Vagina (tissue), 2 donors: ENCODE measurements at places on chromosomes 1 and 21.

- DNase-seq = no peak
These were observed 570.8 kb downstream of the LTN1 start for GRCh38 chr21:28421716-28422524.

DNA sequence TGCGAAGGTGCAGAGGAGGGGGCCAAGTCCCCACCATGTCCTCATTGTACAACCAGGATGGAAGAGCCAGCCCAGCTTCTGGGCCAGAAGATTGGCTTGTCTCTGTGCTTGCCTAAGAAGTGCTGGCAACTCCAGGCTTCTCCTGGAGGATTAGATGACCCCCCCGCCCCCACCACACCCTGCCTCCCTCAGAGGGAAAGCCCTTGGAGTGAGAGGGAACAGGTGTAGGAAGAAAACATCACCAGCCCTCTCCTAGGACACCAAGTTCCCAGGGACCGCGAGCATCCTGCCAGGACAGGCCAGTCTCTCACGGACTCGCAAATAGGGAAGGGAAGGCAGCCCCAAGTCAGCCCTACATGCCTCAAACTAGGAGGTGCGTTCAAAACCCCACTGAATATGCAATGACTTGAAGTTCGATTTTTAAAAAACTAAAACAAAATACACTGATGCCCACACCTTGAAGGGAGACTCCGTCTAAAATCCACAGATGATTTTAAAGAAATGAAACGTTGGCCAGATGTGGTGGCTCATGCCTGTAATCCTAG, 20.7 kb upstream of the SLC25A33 start:
- no peak for DNase-seq

DNA sequence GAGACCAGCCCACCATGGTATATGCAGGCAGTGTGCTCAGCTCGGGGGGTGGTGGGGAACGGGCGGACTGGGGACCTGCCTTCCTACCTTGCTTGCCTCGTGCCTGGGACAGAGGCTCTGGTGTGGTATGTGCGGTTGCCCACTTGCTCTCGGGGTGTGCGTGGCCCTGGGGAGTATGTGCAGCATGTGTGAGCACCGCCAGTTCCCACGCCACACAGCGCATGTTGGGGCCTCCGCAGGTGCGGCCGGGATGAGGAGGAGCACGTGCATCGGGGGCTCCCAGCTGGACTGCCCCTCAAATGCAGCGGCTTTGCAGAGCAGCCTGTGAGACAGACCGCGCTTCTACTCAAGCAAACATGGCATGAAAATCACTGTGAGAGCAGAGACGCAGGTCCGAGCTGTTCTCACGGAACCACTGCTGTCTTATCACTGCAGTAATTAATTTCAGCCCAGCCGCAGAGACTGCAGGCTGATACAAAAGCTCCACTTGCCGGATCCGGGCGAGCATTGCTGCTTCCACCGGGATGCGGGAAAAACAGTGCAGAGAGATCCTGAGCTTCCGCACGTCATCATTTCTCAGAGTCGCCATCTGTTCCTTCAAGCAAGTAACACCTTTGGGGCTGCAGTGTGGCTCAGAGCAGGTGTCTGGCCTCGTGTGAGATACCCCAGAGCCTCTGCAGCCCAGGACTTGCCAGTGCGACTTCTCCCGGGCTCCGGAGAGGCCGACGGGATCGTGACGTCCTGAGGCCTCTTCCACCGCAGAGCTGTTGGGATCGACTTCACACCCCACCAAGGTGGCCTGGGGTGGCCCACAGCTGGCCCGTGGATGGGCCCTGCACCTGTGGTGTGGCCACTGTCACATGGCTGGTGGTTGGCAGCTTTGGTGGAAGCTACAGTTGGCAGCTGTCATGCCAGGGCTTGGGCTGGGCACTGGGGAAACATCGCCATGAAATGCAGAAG, 92.6 kb upstream of the ACTRT2 start:
- no peak for DNase-seq

DNA sequence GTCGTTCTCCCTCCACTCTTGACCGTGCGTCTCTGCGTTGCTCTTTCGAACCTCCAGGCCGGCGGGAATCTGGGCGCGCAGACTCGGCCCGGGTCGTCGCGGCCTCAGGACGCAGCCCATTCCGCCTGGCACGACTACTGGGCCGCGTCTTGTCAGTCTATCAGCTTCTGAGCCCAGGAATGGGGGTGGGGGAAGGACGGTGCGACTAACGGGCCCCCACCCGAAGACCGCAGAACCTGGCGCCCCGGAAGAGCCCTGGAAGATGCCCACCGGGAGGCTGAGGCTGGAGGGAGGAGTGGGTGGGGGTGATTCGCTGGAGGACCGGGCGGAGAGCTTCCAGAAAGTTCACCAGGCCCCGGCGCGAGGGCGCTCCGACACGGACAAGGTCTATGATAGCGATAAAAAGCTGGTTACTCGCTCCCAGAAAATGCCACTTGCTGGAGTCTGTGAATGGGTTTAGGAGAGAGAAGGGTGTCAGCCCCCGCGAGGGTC, 1.7 kb upstream of the DMRTA2 start:
- DNase-seq = no peak

DNA sequence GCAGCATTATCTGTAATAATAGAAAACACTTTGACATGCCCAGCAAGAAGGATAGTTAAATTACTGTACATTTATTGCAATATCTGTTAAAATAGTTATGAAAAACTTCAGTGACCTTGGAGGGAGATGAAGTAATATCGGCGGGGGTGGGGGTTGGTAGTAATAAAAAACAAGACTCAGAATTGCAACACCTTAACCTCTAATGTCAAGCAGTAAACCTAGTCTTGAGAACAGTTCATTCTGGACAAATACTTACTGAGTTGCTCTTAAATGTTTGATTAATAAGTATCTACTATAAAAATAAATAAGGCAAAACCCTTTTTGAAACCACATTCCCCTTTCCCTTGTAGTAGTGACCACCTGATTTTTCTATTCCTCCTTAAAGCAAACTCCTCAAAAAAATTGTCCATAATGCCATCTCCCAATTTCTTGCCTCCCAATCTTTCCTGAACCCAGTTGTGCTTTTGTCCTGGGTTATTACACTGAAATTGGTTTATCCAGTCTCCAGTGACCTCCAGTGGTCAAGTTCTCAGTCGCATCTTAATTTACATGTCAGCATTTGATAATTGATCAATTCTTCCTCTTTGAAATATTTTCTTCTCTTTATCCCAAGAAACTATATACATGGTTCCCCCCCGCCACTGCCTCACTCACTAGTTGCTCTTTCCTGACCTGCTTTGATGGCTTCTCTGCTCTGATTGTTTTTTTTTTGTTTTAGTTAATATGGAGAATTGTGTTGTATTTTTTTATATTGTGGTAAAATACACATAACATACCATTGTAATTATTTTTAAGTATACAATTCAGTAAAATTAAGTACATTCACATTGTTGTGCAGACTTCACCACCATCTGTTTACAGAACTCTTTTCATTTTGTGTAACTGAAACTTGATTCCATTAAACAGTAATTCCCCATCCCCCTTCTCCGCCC, 36.8 kb downstream of the RAP1A start:
- no peak for DNase-seq

DNA sequence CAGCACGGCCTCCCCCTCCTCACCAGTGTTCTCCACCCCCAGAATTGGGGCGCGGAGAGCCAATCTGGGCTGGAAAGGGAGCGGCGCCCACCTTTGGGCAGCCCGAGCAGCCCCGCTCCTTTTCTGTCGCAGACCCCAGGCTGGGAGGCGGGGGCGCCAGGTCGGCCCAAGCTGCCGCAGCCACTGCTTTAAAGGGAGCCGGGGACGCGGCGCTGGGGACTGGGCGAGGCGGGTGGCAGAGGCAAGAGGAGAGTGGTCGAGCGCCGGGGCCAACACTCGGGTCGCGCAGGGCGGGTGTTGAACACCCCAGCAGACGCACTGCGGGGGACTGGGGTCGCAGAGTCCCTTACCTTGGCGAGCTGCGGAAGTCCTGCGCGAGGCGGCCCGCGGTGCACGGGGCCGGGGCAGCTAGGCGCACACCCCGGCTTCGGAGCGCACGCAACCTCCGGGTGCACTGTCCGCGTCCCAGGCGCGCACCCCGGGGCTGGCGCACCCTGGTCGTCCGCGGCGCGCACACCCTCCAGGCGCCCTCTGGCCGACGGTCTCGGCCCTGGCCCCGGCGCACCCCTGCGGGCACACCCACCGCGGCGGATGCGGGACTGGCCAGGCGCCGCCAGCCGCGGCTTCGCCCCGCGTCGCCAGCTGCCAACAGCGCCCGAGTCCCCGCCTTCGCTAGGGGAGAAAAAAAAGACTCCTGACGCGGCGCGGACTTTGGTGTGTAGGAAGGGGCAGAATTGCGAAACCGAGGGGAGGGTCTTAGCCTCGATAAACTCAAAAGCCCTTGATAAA, at the start of gene KANK4:
Gene KANK4 (minus strand): TSS at position 679 of the 789 bp plus-strand sequence. CDS start 37,870 bp downstream, outside the sequence.
- no peak for DNase-seq

DNA sequence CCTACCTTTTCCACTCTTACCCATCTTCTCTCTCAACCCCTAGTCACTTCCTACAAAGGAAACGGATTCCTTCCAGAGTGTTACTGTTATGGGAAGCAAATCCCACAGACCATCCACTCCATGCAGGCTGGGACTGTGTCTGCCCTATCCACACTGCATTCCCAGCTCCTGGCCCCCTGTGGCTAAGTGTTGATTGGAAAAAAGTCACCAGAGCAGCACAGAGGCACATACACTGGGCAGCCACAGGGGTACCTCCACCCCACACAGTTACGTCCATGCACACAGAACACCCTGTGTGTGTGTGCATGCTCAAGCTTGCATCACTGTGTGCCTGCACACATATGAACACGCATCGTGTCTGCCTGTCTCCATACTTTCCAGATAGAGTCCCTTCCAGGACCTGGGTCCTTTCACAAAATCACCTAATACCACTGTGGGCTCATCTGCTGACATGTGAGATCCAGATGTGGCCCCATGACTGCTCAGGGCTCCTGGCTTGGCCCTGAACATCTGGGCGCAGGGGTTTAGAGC, 4.2 kb upstream of the SERINC2 start:
- no peak for DNase-seq

GRCh38 chr1:9466780-9467758, 72.2 kb upstream of the SLC25A33 start:
- no peak for DNase-seq

GRCh38 chr1:59058665-59059439, 238.0 kb upstream of the FGGY start:
- no peak for DNase-seq

DNA sequence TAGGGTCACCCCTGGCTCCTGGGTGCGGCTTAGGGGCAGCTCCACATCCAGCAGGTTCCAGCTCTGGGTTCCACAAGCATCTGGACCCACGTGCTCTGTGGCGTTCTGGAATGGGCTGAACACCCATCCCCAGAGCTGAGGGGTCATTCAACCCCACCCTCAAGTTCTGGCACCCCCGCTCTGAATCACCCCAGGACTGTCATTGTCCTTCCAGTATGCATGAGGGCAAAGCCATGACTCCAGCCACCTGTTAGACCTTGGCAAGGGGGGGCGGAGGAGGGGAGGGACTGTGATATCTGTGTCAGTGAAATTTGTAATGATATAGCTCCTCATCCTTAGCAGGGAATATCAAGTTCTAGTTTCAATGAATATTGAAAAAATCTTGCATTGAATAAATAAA, 12.3 kb downstream of the INSRR start:
- no peak for DNase-seq

- no peak for DNase-seq
These were observed 9.1 kb downstream of the VANGL2 start for GRCh38 chr1:160409486-160409885.

DNA sequence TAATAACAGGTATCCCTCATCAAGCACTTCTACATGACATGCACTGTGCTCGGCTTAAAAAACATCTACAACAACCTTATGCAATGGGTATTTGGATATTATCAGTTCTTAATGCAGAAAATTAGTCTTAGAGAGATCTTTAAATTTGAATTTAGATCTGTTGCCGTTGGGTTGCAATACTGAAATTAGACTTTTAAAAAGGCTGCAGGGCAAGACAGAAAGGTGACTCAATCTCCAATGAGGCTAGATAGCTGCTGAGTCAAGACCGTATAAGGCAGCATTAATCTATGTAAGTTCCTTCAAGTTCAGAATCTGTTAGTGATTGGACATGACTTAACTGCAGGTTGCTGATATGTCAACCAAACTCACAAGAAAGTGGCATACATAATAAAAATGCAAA, 37.3 kb downstream of the OLFM3 start:
- no peak for DNase-seq

DNA sequence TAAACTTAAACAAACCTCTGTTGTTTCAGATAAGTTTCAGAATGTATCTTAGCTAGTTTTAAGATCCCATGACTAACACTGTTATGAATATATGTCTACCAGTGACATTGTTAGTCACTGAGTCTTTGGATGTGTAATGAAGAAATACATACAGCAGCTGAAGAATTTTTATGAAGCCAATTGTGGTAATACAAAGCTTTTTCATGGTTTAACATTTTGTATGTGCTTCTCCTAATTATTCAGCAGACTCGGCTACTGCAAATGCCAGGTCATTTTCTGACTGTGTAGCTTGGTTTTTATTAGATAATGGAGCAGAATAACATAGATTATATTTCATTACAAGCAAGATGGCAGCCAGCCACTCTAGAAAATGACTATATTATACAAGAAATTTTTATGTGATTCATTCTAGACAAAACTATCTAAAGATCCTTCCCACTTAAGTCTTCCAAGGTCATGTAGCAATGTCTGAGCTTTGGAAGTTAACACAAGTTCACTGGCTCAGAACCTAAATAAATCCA, 147.8 kb downstream of the TNFSF18 start:
- no peak for DNase-seq

DNA sequence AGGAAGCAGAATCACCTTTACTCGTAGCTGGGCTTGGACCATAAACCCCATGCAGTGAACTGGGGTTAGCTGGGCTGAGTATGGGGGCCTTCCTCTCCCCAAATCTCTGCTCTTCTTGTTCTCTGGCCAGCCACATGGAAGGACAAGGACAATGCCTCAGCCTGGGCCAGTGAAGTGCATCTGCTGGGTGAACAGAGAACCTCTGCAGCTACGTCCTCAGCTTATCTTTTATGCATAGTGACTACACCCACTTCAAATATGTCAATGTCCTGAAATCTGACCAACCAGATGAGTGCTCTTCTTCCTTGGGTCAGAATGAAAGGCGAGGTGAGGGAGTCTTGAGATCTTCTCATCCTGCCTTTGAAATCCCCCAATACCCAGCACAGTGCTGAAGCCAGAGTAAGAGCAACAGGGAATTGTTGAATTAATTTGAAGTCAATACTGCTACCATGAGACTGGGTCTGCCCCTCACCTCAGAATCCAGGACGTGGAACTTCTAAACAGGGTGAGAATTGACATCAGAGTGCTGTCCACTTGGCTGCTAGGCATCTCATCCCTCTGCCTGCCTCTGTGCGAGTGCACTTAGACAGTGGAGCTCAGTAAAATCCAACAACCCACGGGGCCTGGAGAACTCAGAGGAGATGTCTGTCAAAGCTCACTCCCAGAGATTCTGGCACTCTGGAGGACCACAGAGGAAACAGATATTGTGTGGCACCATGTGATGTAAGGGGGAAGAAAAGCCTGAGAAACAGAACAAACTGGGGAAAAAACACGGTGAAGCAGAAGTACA, 99.0 kb downstream of the IER5 start:
- DNase-seq = no peak

GRCh38 chr1:222416001-222416791, 131.7 kb downstream of the HHIPL2 start:
- DNase-seq = no peak

GRCh38 chr1:243964915-243965314, 86.2 kb upstream of the ZBTB18 start:
- no peak for DNase-seq

GRCh38 chr21:32976791-32977190, 48.9 kb upstream of the OLIG2 start:
- no peak for DNase-seq
